ENCODE measurements at places on chromosomes 12 and 14.

DNA sequence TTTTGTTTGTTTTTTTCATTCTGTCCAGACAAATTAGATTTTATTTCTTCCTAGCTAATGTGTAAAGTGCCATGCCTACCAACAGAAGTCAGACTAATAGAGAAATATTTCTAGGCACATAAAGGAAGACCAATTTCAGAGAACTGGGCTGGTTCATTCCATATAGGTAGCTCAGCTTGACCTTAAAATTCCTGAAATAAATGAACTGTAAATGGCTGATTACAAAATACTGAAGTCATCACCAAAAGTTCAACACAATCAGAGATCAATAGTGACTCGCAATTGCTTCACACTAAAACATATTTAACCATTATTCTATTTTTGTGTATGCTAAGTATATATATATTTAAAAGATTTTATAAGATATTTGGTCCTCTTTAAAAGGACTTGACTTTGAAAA, 34.2 kb downstream of the PTPRB start:
- no peak for DNase-seq

GRCh38 chr14:72685456-72685855, 208.4 kb downstream of the DPF3 start:
- no peak for DNase-seq

DNA sequence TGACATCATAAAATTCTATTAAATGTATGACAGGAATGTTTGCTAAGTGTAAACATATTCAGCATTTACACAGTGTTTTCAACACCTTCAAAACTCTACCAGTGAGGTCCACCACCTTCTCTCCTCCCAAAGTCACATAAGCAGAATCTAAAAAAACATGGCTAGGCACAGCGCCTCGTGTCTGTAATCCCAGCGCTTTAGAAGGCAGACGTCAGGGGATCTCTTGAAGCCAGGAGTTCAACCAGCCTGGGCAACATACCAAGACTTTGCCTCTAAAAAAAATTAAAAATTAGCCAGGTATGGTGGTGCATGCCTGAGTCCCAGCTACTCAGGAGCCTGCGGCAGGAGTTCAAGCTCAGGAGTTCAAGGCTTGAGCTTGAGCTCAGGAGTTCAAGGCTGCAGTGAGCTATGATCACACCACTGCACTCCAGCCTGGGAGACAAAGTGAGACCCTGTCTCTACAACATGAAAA, 30.0 kb downstream of the NUMB start:
- DNase-seq: no peak

- DNase-seq: no peak
These were observed 158.0 kb downstream of the KCNK10 start for GRCh38 chr14:88164906-88165534.

- DNase-seq: no peak
These were observed 25.7 kb upstream of the LRP1-AS start for GRCh38 chr12:57173089-57173488.

DNA sequence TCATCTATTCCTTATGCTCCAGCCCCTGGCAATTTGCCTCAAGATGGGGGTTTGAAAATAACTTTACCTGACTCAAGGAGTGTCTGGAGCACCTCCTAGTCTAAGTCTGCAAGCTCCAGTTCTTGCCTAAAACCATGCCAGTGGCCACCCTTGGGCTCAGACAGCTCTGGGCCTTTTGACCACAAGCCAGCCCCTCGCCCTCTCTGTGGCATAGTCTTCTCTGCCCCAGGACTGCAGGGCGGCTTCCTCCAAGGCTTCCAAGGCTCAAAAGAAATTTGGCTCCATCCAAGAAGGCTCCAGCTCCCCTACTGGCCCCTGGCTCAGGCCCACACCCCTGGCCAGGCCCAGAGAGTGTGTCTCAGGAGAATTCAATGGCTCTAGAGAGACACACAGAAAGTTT, 14.8 kb downstream of the ACVRL1 start:
- DNase-seq: no peak

DNA sequence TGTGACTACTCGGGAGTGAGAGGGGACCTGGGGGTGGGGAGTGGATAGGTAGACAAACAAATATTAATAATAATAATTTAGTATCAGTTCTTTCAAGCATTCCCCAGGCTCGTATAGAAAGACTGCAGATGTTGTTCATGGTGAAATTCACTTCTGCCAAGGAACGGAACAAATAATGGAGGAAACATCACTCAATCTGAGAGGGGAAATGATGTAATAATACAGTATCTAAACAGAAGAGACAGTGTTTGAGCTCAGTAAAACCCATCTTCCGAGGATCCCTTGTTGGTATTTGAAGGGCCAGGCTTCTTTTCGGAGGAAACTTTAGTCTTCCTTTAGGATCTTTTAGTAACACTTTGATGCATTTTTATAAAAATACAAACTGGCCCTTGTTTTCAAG, 114.2 kb downstream of the KCNK10 start:
- no peak for DNase-seq

- no peak for DNase-seq
These were observed 100.8 kb upstream of the DIO3 start for GRCh38 chr14:101460521-101460920.

- no peak for DNase-seq
These were observed 229.3 kb upstream of the LHX5 start for GRCh38 chr12:113700943-113701342.

DNA sequence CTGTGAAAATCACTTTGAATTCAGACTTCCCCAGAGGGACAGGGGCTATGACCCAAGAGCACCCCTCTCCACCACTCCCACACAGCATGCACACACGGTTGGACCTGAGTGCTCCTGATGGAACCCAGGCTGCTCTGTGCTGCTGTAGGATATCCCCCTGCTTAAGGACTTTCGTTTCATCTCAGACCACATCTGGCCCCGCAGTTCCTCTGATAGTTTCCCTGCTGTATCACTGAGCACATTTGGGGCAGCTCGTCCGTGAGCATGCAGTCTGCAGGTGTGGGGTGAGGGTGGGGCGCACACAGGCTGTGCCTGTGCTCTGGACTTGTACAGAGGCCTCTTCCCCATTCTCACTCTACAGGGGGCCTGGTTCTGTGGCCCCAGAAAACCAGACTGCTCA, 345.2 kb upstream of the FKBP4 start:
- DNase-seq: no peak

GRCh38 chr12:132517740-132518100, 27.8 kb downstream of the FBRSL1 start:
- DNase-seq: no peak

GRCh38 chr14:64118892-64119291, 175.3 kb downstream of the ESR2 start:
- no peak for DNase-seq

DNA sequence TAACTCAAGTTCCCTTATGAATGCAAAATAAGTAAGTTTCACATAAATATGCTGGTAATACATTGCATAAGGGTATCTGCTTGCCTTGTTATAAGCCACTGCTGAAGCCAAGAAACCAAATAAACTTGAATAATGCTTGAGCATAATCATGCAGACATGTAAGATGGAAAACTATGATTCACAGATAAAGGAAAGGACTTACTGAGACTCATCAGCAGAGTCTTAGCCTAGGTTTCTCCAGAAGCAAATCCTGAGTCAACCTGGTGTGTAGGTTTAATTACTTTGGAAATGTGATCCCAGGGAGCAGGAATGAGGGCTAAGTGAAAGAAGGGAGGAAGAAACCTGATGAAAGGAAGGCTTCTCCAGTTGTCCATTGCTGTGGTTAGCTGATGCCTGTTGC, 107.7 kb upstream of the BTG1 start:
- no peak for DNase-seq
